A549 treated with DMSO at 1 μM for 4 hours (cell line): ENCODE measurements at places on chromosomes 11 and 22. TPM values are rescaled to one million over a fixed set of nuclear protein-coding genes. Genes with fewer than 3 reads are reported as not detected.

The WBP2NL gene
- total RNA-seq, result 0.14 to 0.17 TPM (median 0.15 TPM) in 3 of 5 replicates, not detected in the others

The DNAJB7 gene
- not detected in 5 replicates for total RNA-seq

The PKP3 gene
- total RNA-seq, result 31.8 to 41.0 TPM (median 36.8 TPM) in 5 replicates

The KDELR3 gene
- 15.6 to 23.2 TPM (median 20.0 TPM) in 5 replicates for total RNA-seq

The THY1 gene
- total RNA-seq, result 10.4 to 20.1 TPM (median 12.8 TPM) in 5 replicates

The CRYBA4 gene
- not detected in 5 replicates for total RNA-seq

The FIBIN gene
- not detected in 5 replicates for total RNA-seq

The FGF19 gene
- total RNA-seq, result 0.08 to 0.11 TPM in 2 of 5 replicates, not detected in the others

The HIKESHI gene
- 35.5 to 42.4 TPM (median 39.0 TPM) in 5 replicates for total RNA-seq

The SCGB1C1 gene
- not detected in 5 replicates for total RNA-seq

The ACRV1 gene
- not detected in 5 replicates for total RNA-seq

The AAMDC gene
- total RNA-seq, result 23.5 to 30.4 TPM (median 26.3 TPM) in 5 replicates

The RASD2 gene
- 1.1 to 1.5 TPM (median 1.3 TPM) in 5 replicates for total RNA-seq

The MIEF1 gene
- 25.7 to 27.3 TPM (median 26.4 TPM) in 5 replicates for total RNA-seq

The OVCH2 gene
- total RNA-seq, result not detected in 5 replicates

The APOA4 gene
- total RNA-seq, result not detected in 5 replicates

The GGA1 gene
- total RNA-seq, result 20.8 to 24.2 TPM (median 22.8 TPM) in 5 replicates

The MAFF gene
- total RNA-seq, result 12.7 to 17.6 TPM (median 15.9 TPM) in 5 replicates

The AP2A2 gene
- 28.5 to 41.5 TPM (median 36.3 TPM) in 5 replicates for total RNA-seq

The DEPDC5 gene
- 3.3 to 5.9 TPM (median 4.8 TPM) in 5 replicates for total RNA-seq

The OR4D5 gene
- total RNA-seq, result not detected in 5 replicates

The PRR33 gene
- not detected in 5 replicates for total RNA-seq

The B4GALNT4 gene
- 12.3 to 21.3 TPM (median 16.7 TPM) in 5 replicates for total RNA-seq

The BEST1 gene
- 2.2 to 7.4 TPM (median 4.6 TPM) in 5 replicates for total RNA-seq

The C11orf86 gene
- total RNA-seq, result 28.5 to 55.5 TPM (median 43.6 TPM) in 5 replicates

The MISFA gene
- total RNA-seq, result 1.9 to 2.7 TPM (median 2.3 TPM) in 5 replicates
